RPMI7951 (cell line): ENCODE measurements at places on chromosomes 1 and 21. TPM values are rescaled to one million over a fixed set of nuclear protein-coding genes. Genes with fewer than 3 reads are reported as not detected.

The EIF4G3 gene
- total RNA-seq, result 29.9 and 31.6 TPM in 2 replicates

The AMY1B gene
- not detected in 2 replicates for total RNA-seq

The OR2T35 gene
- not detected in 2 replicates for total RNA-seq

The KIF17 gene
- not detected in 2 replicates for total RNA-seq

The CAPN8 gene
- total RNA-seq, result not detected in 2 replicates

The EFNA3 gene
- total RNA-seq, result 0.48 and 0.68 TPM in 2 replicates

- DNase-seq, result no peak
Measured at GRCh38 chr1:6953907-6954364, 168.7 kb downstream of the CAMTA1 start.

GRCh38 chr1:192797891-192798290, 10.9 kb upstream of the RGS2 start:
- no peak for DNase-seq

DNA sequence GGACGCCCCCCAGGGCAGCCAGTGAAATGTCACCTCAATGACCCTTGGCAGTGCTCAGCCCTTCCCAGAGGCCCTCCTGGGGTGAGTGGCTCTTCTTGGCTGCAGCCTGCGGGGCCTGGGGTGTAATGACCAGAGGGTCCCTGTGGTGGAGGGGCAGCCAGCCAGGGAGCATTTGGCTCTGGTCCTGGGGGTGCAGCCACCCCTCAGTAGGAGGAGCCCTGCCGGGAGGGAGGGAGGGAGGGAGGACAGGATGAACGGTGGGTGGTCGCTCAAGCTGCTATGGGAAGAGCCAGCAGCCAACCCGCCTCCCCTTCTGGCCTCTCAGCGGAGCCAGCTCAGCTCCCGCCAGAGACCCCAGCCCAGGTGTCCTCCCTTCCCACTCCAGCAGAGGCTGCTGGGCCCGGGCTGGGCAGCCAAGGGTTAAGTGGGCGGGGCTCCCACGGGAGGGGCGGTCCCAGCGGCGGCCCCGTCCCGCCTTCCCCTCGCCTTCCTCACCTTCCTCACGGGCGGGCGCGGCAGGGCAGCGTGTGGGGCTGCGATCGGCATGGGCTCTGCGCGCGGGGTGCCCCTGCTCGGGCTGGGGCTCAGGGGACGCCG, 9.0 kb upstream of the PLCH2 start:
- DNase-seq, result no peak

GRCh38 chr1:91647061-91647460, 146.4 kb downstream of the CDC7 start:
- DNase-seq, result no peak
